ENCODE measurements at places on chromosomes 6 and 20.

DNA sequence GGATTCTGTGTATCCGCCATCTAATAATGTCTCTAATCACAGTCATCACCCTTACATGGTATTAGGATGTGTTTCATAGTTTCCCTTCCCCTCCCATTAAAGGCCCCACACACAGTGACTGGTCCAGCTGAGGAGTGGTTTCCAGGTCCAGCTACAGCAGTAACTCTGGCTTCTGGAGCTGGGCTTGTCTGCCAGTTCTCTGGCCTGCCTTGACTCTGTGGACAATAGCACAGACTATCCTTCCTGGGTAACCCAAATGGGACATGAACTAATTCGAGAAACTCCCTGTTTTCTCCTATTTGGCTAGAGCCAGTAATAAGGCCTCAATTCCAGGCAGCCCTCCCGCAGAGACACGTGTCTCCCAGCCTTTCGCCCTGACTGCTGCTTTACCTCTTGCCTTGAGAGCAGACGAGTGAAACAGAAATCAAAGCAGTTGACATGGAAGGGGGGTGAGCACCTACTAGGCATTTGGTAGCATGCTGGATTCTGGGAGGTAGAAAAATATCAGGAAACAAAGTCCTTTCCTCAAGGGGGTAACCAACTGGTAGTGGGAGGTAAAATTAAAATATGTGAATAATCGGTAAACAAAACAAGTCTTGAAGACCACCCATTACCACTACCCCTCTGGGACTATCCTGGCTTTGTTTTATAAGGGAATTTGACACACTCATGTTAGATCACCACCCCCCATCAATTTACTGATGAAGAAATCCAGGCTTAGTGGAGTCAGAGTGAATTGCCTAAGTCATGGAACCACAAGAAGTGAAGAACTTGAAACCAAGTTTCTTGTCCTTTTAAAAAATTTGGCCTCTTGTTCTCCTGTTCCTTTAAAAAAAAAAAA is 1.2 kb downstream of the TRAF3IP2 start:
- DNase-seq = peak; percentile 9

GRCh38 chr6:93975159-93975558 is 555.8 kb upstream of the EPHA7 start:
- no peak for DNase-seq

- DNase-seq = no peak
Measured at GRCh38 chr6:38021029-38021428, 201.5 kb downstream of the ZFAND3 start.

DNA sequence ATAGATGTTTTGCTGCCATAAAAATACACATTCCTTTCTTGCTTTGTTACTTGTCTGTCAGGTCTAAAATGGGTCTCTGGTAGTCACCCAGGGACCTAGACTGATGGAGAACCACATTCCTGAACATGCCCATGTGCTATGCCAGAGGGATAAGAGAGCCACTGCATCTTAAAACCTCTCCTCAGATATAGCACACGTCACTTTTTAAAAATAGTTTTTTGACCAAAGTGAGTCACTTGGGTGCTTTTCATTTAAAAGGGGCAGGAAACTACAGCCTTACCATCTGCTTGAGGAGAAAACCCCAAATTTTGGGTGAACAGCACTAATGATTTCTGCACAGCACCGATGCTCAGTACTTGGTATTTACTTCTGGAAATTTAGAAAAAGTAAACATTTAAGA is 197.8 kb downstream of the OGFRL1 start:
- DNase-seq = peak; percentile 17

DNA sequence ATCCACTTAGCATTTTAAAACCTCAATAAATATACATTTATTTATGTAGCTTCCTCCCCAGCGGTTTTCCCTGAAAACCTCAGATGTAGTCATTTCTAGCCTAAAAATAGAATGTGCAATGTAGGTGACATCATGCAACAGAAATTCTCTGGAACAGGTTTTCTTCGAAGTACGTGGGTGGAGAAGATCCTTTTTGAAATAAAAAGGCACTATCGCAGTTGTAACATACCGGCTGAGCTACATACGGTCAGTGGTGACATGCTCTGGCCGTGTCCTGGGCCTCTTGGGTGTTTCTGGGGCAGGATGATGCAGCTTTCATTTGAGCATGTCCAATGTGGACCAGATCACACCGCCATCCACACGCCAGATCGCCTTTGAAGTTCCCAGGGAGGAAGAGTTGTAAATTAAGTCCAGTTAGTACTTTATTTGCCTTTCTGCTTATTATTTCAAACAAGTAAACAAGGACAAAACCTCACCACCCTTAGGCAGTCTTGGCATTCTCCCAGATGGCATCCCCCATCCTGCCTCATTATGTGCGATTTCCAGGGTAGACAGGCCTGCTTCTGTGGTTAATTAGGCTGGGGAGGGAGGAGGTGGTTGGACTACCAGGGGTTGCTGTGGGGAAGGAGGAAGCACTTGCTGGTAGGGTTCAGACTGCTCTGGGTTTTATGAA is 109.5 kb upstream of the CLDN20 start:
- DNase-seq = no peak

DNA sequence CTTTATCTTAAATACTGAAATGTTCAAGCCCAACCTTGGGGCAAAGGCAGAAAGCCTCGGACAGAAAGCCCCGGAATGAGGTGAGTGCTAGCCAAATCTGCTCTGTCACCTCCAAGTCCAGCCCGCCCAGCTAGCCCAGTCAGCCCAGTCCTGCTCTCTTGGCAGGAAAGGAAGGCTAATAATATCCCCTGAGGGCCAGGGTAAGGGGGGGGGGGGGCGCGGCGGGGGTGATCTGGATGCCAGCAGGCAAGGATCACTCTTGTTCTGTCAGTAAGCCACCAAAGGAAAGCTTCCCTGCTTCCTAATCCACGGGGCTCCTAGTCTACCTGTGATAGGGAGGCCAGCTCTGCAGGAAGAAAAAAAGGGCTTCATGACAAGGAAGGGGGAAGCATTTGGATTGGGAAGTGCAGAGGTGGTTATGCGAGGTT is 1.1 kb downstream of the NDRG3 start:
- no peak for DNase-seq

- peak; percentile 41 for DNase-seq
Measured at GRCh38 chr20:53828682-53829254, 235.1 kb upstream of the ZNF217 start.

DNA sequence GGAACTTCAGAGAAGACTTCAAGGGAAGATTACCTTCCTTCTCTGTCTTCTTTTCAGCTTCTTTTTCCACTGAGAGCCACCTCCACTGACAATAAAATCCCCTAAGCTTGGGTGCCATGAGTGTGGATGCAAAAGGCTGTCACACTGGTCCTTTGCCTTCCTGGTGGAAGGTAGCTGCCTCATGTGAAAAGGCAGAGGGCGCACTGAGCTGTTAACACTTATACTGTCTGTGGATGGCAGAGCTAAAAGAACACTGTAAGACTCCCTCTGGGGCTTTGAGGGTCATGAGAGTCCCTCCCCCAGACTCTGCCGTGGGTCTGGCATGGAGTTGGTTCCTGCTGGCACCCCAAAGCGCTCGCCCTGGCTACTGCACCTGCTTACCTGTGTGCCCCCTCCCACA is 536.7 kb upstream of the IMPG1 start:
- DNase-seq = no peak

All from NAMALWA (cell line).